ENCODE measurements at places on chromosomes 3 and 15.

- no peak for DNase-seq
Observed at GRCh38 chr3:61146010-61146890, 105.0 kb downstream of the FHIT start.

GRCh38 chr15:43828061-43828657 lies 1.4 kb downstream of the WDR76 start:
- DNase-seq, result no peak

GRCh38 chr3:20201143-20201542 lies 15.1 kb upstream of the SGO1 start:
- no peak for DNase-seq

DNA sequence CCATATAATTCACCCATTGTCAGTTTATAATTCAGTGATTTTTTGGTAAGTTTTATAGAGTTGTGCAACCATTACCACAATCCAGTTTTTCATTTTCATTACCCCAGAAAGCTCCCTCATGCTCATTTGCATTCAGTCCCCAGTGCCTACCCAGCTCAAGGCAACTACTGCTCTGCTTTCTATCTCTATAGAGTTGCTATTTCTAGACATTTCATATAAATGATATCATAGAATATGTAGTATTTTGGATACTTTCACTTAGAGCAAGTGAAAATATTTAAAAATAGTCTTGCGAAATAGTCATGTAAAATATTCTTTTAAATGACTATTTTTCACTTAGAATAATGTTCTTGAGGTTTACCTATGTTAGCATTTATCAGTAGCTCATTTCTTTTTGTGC lies 42.1 kb downstream of the ZNF654 start:
- no peak for DNase-seq

DNA sequence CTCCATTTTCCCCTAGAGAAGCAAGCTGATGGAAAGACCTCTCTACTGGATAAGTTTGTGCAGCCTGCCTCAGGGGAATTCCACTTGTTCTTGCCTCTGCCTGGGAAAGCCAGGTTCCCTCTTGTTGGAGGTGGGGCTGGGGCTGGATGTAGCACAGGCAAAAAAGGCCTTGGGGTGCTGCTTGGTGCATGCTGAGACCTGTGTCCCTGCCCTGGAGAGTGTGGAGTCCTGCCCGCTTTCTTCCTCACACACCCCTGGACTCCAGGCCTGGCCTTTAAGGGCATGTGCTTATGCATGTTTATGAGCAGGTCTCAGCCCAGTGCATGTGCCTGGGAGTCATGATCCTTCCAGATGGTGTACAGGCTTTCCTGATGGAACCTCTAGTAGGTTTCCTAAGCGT lies 23.5 kb upstream of the JMJD7 start:
- DNase-seq, result no peak

- DNase-seq, result no peak
Observed at GRCh38 chr3:187807086-187807862, 62.0 kb upstream of the BCL6 start.

DNA sequence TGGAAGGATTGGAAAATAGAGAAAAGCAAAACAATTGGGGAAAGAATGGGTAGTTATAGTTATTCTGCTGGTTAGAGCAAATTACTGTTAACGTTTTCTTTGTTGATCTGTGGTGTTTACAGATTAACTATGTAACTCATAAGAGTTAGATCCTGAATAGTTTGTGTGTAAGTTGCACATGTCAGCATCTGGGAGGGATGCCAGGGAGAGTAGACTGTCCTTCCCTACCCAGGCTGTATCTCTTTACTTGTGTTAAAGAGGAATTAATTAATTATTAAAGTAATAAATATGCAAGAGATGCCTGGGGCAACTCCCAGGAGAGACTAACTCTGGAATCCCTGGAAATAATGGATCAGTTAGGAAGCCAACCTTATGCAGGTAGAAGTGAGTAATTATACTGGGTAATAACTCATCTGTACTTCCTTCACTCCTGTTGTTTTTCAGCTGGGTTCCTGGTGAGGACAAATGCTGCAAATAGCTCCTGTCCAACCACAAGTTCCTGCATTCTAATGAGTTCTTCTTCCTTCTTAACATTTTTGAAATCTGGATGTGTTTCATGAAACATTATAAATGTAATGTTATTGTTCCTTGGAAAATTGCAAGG lies 18.9 kb downstream of the GHRL start:
- no peak for DNase-seq

DNA sequence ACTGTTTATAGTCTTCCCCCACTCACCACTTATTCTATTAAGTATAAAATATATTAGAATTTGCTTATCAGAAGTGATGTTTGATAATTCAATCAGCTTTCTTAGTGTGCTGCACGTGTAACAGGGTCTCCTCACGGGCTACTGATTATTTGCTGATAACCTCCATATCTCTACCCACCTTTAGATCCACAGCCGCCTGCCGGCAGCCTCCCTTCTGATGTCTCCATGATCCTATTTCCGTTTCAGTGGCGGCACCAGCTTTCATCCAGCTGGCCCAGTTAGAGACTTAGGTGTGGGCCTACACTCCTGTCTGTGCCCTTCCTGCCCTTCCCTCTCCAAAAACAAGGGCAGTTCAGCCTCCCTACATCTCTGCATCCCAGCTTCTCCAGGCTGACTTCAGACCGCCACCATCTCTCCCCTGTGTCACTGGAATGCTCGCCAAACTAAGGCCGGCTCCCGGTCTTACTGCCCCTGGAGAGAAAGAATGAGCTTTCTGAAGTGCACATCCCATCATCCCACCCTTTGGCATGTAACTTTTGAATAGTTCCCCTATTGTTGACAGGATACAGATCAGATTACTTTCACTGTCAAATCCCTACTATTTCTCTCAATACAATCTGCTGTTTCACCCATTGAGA lies 76.6 kb upstream of the PRTG start:
- DNase-seq, result no peak

DNA sequence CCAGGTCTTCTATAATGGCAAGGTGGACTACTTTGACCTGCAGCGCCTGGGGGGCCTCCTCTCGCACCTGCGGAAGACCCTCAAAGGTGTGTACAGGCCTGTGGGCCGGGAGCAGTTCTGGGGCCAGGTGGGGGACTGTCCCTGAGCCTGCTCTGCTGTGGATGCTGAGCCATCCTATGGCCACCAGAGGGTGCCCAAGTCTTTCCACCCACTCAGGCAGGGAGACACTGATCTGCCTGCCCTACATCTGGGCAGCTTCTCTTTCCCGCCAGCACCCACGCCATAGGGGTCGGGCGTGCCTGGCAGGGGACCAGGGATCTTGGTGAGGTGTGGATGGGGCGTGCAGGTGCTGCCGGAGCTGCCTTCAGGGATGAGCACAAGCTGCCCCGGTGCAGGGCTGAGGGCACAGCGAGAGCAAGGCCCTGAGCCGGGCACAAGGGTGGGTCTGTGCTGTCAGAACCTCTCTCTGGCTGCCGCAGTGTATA lies 14.1 kb downstream of the RNF123 start:
- DNase-seq, result peak; percentile 27

- no peak for DNase-seq
Observed at GRCh38 chr3:185330238-185330637, 32.7 kb upstream of the MAP3K13 start.

- DNase-seq, result no peak
Observed at GRCh38 chr3:150370122-150370602, 37.9 kb upstream of the TSC22D2 start.

DNA sequence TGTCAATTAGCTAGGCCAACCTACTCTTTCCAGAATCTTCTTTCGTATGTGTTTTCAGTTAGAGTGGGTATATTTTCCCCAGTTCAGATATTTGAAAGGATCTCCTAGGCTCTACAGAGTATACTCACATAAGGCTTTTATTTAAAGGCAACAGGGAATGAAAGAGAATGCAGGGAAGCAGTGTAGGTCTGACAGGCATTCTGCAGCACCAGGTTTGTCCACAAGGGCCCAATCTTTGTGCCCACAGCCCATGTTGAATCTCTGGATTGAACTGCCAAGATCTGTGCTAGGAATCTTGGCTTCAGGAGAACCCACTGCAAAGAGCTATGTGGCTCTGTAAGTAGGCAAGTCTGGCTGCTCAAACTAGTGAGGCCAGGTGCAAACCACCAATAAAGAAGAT lies 24.2 kb upstream of the GALNT15 start:
- DNase-seq, result no peak

DNA sequence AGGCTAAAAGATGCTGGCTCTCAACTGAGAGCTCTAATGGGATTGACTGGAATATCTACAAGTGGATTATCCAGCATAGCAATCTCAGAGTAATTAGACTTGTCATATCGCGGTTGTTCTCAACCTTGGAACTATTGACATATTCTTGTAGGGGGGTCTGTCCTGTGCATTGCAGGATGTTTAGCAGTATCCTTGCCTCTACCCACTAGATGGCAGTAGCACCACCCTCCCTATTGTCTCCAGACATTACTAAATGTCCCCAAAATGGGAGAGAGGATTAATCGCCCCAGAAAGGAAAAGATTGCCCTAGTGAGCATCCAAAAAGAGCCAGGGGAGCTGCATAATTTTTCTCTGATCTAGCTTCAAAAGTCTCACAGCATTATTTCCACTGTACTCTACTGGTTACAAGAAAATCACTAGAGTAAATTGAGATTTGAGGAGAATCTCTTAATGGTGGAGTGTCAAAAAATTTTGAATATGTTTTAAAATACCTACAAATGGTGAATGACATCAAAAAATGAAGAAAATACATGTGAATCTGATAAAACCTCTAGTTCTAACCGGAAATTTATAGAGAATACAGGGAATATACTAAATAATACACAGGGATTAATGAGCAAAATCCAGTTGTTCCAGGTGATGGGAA lies 388.2 kb upstream of the AGTR1 start:
- no peak for DNase-seq

- DNase-seq, result no peak
Observed at GRCh38 chr15:68667800-68668625, 89.2 kb downstream of the CORO2B start.

- DNase-seq, result no peak
Observed at GRCh38 chr3:37309921-37310665, 135.7 kb upstream of the LRRFIP2 start.

DNA sequence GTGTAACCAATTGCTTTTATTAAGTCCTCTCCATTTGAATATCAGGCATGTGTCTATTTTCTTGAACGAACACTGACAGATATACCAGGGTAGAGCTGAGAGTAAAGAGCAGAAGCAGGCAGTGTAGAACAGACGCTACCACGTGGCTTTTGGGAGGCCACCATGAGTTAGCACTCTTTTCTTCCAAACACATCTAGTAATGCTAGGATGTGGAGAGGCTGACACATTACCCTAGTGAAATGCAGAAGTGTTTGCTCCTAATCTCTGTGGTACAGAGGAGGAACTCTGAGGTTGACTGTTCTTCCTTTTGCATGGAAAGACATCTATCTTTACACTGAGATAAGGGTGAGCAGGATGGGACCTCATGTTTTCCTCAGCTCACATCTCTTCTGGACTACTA lies 216.3 kb downstream of the SATB1 start:
- DNase-seq, result no peak
